ENCODE measurements at places on chromosomes 12 and 14.

DNA sequence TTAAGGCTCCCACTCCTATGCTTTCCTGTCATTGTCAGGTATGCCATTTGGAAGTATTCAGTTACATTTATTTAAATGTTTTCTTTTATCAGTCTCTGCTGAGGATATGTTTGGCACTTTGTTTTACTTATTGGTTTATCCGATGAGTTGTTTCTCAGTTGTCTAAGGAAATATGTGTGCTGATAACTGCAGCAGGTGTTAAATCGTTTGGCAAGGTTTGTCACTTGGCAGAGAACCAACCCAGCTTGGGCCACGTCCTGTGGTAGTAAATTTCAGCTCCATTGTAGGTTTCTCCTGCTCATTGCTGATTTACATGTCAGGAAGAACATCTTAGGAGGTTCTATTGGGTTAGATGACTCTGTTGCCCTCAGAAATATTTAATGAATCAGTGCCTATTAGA, 22.0 kb upstream of the MGST1 start:
- peak; percentile 89 for DNase-seq

DNA sequence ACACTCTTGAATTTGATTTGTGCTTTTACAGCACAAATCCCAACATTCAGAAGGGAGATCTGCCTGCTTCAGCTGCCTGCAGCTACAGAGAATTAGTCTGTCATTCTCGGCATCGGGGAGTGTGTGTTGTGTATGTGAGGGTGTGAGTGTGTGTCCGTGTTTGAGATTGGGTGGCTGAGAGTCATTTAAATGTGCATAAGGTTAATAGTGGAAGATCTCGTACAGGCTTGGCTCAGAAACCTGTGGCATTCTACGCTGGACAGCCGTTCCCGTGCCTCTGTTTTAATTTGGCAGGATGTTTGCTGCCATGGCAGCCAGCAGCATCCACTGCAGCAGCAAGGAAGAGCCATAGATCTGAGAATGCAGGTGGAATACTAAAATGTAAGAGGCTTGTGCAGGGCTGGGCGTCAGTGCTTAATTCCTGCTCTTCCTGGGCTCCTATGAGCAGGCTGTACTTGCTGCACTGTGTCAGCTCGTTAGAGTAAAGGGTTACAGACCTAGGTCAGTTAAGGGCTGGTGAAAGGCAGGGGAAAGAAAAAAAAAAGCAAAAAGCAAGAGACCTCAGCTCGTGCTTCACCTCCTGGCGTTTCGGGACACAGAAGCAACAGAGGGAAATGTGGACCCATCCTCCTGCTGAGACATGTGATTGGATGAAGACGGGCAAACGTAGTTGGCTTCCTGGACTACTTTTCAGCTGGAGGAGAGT, 205.4 kb downstream of the NAV3 start:
- DNase-seq = peak; percentile 89

GRCh38 chr12:108950991-108951739, 69.7 kb downstream of the SVOP start:
- DNase-seq = peak; percentile 74

GRCh38 chr12:27424631-27425230, 21.8 kb upstream of the SMCO2 start:
- peak; percentile 12 for DNase-seq

DNA sequence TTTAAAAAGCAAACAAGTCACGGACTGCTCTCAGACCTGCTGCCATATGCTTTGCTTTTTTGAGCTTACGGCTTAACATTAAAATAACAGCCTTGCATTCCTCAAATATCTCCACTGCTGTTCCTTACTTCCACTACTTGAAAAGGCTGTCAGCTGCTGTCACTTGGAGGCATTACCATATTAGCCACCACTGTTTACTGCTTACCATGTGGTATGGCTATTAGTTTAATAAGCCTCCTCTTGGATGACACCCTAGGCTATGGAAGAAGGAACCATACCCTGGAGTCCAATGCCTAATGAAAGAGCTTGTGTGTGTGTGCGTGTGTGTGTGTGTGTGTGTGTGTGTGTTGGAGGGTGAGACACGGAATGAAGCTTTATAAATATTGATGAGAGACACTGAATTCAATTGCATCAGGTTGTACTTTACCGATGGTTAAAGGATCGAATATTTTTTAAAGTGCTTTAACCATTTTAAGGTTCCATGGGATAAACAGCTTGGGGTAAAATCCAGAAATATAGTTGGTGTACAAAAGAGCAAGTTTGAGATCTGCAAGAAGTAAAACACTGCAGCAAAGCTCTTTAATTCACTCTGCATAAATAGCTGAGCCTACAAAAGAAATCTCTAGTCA, 174.5 kb downstream of the TTC7B start:
- DNase-seq = peak; percentile 9

- DNase-seq = peak; percentile 30
These were observed at the start of gene GPRC5A for GRCh38 chr12:12891080-12891880. TSS of gene GPRC5A (plus strand) at chr12:12891562. CDS start at chr12:12908250, 16,688 bp downstream.

DNA sequence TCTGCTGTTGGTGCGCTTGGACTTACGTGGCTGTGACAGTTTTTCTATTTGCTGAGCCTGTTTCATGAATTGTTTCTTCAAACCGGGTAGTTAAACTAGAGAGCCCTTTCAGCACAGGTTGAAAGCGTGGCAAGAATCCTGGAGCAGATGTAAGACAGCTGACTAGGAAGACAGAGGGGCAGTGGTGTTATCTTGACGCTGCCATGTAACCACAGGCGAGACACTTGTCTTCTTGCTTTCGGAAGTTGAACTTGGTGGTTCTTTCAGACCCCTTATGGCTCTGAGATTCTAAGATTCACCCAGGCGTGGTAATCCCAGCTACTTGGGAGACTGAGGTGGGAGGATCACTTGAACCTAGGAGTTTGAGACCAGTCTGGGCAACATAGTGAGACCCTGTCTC, 4.3 kb downstream of the EMP1 start:
- no peak for DNase-seq

Data from NCI-H146 (cell line).